ENCODE measurements at places on chromosomes 2 and 18.
A peak's percentile ranks its signal among the peaks of the same experiment; 100 is the strongest.

GRCh38 chr2:181393472-181393871 is 63.7 kb upstream of the ITGA4 start:
- DNase-seq: no peak

DNA sequence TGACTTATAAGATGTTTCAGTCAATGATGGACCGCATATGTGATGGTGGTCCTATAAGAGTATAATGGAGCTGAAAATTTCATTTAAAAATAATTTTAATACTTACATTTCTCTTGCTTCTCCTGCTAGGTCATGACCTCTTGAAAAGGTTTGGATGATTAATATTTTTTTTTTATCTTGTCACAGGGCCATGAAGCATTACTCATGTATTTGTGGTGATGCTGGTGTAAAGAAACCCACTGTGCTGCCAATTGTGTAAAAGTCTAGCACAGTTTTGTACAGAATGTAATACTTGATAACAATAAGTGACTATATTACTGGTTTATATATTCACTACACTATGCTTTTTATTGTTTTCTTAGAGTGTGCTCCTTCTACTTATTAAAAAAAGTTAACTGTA is 124.2 kb upstream of the CELF4 start:
- DNase-seq: no peak

- DNase-seq: no peak
Observed at GRCh38 chr2:74291886-74292621, 51.2 kb downstream of the SLC4A5 start.

GRCh38 chr2:25454824-25455611 is 113.3 kb upstream of the DNMT3A start:
- no peak for DNase-seq

DNA sequence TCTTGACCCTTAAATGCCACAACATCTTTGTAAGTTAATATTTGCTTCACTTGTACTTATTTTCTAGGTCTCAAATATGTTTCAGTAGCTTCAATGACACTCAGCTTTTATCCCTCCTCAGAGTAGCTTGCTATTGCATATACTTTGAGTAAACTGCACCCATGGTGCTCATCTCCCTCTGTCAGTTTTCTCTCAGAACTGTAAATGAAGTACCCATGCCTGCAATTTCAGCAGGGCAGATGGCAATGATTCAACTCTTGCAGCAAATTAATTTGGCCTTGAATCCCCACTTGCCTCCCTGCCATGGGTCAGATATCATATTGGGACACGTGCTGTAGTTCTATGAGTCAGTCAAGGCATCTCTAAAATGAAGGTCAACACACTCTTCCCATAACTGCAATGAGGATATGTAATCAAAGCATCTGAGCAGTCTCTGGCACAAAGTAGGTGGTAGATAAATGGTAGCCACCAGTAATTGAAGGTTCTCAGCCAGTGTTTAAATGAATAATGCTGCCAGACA is 225.8 kb downstream of the PIEZO2 start:
- no peak for DNase-seq

DNA sequence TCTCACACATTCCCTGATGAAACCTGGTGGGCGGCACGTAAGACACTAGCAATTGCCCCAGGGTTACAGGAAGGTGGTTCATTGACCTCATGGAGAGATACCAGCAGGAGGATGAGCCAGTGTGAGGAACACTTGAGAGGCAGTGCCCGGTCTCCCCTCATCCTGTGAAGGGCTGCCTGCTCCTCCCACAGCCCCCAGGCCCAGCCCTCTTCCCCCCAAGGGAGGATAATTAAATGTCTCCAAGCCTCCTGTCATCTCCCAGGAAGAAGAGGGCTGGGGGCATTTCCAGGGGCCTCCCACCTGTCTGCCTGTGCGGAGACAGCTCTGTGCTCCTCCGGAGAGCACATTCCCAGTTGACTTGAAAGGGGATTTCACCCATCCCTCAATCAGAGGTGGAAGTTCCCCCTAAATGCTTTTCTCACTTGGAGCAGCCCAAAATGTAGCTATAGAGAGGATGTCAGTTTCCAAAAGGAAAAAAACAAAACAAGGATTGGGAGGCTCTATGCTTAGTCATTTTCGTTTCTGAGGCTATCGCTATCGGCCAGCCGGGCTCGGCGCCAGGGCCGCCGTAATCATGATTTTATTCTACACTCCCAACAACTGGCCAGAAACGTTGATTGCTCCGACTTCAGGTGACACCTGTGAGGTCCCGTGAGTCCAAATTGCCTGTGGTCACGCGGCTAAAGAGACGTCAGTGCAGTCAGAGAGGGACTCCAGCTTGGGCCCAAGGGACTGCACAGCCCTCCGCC is 7.1 kb downstream of the KCNF1 start:
- no peak for DNase-seq

DNA sequence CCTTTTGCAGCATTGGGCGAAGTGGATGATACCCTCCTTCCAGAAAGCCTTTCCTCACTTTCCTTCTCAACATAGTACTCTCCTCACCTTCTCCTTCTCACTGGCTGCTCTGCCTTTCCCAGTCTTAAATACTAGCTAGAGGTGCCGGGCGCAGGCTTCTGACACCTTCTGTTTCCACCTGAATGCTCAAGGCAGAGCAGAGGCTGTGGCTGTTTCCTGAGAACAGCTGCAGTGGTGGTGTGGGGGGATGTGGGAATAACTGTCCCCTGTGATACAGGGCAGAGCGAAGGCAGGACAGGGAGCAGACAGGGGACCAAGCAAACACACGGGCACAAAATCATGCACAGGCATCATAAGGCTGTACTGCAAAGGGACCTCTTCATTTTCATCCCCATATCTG is 303.1 kb downstream of the SS18 start:
- DNase-seq: no peak

- no peak for DNase-seq
Observed at GRCh38 chr2:218878926-218879761, 1.5 kb upstream of the WNT10A start.

GRCh38 chr18:58101291-58101794 is 57.3 kb downstream of the NEDD4L start:
- no peak for DNase-seq

DNA sequence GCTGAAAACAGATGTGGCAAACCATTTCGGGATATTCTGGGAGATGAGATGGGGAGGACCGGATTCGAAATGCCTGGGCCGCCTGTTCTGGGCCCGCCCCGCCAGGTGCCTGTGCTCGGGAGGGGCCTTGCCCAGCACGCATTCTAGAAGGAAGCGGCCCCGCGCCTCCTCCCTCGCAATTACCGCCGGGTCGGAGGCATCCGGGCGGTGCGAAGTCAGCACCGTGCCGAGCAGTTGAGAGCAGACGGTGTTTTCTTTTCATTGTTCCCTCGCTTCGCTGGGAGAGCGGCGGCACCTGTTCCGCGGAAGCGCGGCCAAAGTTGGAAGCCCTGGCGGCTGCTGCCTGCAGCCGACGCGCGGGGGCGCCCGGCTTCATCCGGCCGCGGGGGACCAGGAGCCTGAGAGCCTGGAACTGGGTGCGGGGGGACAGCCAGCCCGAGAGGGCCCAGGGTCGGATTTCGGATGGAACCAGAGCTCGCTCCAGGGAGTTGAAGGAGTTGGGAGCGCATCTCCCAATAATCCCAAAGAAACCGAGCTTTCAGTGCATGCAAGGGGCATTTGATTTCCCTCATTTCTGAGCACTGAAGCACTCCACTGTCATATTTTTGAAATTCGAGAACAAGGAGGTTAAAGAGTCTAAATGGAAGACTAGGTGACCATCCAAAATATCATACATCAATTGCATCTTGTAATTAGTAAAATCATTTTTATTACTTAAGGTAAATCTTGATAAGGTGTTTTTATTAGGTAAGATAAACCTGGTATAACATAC is 241.8 kb upstream of the RAB12 start:
- peak; percentile 77 for DNase-seq

DNA sequence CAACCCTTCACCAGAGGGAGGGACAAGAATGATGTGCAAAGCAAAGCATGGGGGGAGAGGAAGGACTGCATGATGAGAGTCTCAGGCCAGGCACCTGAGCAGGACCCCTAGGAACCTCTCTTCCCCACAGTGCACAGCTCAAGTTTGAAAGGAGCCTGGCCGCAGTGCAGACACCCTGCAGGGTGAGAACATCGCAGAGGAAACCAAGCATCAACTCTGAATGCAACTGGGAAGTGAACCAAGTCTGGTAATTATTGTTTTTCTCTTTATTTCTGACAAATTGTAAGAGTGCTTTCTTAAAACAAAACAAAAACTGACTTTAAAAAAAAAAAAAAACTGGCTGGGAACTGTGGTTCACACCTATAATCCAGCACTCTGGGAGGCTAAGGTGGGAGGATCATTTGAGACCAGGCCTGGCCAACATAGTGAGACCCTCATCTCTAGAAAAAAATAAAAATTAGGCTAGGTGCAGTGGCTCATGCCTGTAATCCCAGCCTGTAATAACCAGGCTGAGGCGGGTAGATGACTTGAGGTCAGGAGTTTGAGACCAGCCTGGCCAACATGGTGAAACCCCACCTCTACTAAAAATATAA is 15.3 kb downstream of the NPC1 start:
- no peak for DNase-seq

DNA sequence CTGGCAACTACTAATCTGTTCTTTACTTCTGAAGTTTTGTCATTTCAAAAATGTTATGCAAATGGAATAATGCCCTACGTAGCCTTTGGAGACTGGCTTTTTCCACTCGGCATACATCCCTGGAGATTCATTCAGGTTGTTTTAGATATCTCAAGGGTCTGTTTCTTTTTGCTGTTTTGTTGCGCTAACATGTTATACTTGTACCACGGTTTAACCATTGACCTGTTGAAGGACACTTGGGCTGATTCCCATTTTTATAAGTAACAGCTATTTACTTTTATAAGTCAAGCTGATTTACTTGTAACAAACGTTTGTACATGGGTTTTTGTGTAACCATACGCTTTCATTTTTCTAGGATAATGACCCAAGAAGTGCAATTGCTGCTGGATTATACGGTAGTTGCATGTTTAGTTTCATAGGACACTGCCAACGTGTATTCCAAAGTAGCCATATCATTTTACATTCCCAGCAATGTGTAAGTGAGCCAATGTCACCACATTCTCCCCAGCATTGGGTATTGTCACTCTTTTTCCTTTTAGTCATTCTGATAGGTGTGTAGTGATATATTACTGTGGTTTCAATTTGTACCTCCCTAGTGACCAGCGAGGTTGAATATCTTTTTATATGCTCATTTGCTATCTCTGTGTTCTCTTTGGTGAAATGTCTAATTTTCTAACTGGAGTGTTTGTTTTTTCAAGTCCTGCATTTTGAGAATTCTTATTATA is 36.5 kb upstream of the STAT4 start:
- no peak for DNase-seq

DNA sequence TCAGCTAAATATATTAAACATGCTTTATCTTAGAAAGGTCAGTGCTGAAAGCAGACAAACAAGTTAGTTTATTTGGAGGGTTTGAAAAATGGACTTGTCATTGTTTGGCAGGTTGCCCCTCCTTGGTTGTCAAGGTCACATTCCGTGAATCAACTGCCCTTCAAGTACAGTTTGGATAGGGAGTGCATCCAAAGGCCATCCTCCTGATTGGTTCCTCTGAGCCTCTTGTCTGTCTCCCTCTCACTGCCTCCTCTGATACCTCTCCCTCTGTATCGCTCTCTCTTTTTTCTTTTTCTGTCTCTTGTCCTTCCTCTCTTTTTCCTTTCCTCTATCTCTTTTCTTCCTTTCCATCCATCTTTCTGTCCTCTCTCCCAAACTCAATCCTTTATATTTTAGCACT is 5.4 kb downstream of the ITGAV start:
- DNase-seq: no peak

DNA sequence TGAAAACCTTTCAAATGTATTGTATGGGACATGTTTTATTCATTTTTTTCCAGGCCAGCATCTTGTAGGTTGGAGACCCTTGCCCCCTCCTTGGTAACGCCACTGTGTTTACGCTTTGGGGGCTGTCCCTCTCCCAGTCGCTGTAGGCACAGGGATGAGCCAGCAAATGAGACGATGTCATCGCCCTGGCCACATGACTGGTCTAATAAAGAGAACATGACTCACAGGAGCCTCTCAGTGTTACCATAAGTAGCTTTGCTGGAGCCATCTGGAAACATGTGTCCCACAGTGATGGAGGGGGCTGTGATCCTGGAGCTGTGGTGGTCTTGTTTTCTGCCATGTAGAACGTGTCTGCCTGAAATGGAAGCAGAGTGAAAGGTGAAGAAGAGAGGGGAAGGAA is 78.9 kb downstream of the CD8B2 start:
- DNase-seq: no peak

GRCh38 chr18:48949050-48949605 is 1.6 kb downstream of the SMAD7 start:
- DNase-seq: no peak

DNA sequence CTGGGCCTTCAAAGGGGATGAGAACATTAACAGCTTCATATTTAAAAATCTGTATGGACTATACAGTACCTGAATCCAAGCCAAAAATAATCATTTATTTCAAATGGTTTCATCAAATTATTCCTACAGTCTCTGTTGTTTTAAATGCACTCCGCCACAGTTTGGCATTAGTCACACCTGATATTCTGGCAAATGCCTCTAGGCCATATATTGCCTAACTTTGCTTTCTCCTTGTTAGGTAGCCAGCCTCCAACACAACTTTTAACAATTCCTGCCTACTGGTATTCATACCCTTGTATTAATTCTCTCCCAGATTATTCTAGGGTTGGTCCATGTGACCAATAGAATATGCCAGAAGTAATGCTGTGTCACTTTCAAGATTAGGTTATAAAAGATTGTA is 146.6 kb upstream of the FANCL start:
- DNase-seq: no peak

DNA sequence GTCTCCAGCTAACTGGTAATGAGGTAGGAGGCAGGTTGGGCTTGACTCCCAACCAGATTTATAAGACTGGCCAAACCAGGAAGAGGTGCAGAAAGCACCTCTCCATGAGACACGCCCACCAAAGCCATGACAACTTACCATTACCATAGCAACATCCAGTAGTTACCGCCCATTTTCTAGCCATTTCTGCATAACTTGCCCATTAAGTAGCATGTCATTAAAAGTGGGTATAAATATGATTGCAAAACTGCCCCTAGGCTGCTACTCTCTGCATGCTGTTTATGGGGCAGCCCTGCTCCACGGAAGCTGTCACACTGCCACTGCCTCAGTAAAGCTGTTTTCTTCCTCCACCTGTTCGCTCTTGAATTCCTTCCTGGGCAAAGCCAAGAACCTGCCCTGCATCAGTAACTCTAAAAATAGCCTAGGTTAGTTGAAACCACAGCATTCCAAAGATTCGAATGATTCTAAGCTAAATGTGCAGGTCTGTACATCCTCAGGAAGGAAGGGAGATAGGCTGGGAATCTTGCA is 131.9 kb downstream of the ATL2 start:
- DNase-seq: no peak

- DNase-seq: no peak
Observed at GRCh38 chr18:58657081-58657480, 14.2 kb upstream of the MALT1 start.

DNA sequence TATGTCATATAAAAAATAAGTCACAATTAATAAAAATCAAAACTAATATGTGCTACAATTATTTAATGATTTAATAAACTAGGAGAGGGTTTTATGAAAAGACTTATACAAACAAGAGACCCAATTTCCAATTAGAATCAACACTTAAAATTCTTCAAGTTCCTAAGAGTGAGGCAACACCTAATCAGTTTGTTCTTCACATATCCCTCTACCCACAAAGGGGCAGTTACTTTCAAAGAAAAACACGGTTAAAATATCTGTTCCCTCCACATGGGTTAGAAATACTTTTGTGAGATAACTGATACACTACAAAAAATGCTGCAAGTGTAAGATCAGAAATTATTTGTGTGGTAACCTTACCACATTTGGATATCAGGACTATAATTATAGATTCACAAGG is 357.0 kb downstream of the ERBB4 start:
- DNase-seq: no peak
